PC-3 (cell line): ENCODE measurements at places on chromosomes 6 and 20.

DNA sequence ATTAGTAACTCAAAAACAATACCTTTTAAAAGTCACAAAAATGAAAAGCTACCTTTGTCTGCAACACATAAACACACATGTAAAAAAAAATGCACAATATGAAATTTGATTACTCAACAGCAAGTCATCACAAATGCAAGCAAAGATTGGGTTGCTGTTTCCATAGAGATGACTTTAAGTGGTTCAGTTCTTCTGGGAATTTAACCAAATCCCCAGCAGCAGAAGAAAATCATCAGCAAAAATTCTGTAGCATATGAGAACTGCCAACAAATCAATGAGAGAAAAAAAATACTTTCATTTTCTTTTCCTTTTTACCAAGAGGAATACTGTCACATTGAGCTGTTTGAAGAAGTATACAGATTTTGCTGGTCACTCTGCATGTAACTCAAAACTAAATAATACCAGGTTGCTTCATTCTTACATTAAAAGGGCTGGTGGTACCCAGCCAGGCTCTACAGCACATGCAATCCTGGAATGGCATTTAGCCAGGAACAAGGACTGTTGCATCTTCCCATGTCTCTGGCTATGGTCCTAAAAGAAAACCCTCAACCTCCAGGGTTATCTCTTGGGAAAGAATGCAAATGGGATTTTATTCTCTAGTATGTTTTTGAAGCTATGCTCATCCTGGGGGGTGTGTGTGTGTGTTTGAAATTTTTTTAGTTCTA lies 158.3 kb downstream of the OPRM1 start:
- peak; percentile 66 for DNase-seq

DNA sequence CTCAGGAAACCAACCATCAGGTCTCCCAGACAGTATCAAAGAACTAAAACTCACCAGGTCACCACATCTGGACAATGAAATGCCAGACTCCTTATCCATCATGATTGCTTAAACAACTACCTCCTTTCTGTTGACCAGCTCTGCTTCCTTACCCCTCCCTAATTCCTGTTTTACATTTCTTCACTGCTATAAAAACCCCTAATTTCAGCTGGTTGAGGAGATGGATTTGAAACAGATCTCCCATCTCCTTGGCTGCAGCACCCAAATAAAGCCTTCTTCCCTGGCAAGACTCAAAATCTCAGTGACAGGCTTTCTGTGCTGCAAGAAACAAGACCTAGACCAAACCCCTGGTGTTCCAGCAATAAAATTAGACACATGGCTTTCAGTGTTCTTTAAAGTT lies 40.3 kb downstream of the MYLK4 start:
- no peak for DNase-seq

- no peak for DNase-seq
Measured at GRCh38 chr6:163806755-163807499, 392.4 kb downstream of the QKI start.

- DNase-seq = peak; percentile 68
Measured at GRCh38 chr20:34220561-34220960, 20.7 kb upstream of the ASIP start.

DNA sequence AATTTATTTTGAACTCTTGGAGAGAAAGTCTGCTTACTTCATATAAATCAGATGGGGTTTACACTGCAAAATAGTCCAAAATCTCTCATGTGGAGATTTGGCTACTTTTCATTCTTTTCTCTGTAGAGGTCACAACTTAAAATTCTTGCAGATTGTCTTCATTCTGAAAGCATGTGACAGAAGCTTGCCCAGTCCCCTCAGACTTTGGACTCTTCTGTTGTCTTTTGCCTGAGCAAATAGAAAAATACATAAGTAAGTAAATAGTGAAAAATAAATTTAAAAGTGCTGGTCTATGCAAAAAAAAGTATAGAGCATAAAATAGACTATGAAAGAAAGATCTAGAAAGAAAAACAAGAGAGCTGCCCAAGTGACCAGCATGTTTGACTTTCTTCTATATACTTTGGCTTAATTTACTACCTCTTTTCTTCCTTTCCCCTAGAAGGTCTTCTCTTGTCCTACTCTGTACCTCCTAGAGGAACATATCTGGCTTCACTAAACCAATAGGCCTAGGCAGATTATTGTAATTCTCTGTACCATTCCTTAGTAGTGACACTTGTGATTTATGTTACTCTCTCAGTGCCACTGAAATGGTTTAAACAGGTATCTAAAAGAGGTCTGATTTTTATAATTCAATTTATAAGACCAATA lies 260.9 kb downstream of the TENT5A start:
- no peak for DNase-seq

DNA sequence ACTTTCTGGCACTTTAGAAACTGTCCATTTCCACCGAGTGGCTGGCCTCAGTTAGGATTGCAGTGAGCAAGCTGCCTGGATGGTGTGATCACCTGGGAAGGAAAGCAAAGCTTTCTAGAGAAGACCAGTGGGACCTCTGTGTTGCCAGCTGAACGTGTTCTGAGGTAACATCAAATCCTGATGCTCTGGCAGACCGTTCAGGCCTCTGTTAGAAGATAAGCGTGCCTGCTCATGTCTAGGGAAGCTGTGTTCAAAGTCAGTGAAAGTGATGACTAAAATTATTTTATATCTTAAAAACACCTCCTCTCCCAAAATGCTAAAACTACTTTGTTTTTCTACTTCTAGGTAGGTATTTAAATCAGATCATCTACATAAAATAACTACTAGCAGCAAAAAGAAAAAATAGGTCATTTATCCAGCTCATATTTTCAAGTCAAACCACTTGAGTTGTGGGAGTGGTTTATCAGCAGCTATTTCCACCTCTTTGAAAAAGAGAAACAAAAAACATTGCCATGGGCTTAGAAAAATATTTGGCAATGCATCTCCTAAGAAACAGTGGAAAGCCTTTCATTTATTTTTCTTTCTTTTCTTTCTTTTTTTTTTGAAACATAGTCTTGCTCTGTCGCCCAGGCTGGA lies 54.8 kb downstream of the CEP43 start:
- no peak for DNase-seq

DNA sequence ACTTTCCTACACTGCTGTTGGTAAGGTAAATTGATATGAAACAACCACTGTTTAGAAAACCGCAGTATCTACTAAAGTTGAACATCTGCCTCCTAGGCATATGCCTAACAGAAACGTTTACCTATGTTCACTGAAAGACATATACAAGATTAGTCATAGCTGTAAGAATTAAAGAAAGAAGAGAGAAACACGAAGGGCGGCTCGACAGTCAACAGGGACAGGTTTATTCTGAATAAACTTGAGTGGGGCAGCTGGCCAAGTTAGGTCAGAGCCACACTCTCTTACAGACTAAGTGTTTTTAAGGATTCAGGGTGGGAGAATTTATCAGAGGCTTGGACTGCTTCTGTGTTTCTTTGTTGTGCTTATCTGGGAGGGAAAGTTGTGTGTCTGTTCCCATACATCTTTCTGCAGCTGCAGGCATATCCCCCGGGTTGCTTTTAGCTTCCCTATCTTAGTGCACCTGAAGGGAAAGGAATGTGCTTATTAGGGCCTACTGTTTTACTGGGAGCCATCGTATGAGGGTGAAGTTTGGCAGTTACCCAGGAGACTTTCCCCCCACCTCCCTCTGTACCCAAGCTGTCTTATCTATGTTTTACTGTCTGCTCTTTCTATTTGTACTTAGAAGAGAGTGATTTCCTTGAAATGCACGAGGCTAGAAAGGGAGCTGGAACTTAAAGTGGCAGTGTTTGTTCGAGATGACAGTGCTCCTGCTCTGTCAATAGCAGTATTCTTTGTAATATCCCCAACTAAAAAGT lies 20.4 kb downstream of the PROCR start:
- peak; percentile 88 for DNase-seq

GRCh38 chr20:50215926-50216325 lies 25.3 kb downstream of the CEBPB start:
- no peak for DNase-seq

- DNase-seq = no peak
Measured at GRCh38 chr6:130838250-130838860, 11.1 kb downstream of the SMLR1 start.

DNA sequence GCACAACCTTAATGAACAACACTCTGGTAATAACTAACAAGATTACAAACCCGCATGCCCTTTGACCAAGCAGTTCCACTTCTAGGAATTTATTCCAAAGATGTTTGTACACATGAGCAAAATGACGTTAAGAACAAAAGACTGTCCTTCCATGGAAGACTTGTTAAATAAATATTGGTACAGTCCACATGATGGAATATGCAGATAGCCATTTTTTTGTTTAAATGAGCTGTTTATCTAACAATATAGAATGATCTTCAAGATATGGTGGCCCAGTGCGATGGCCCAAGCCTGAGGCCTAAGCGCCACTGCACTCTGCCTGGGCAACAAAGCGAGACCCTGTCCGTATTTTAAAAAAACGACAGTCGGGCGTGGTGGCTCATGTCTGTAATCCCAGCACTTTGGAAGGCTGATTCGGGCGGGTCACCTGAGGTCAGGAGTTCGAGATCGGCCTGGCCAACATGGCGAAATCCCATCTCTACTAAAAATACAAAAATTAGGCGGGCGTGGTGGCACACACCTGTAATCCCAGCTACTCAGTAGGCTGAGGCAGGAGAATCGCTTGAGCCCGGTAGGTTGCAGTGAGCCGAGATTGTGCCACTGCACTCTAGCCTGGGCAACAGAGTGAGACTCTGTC lies 7.4 kb upstream of the AHCY start:
- DNase-seq = no peak

- DNase-seq = no peak
Measured at GRCh38 chr20:4025679-4026078, 10.3 kb upstream of the RNF24 start.

GRCh38 chr6:113809826-113810225 lies 47.3 kb upstream of the MARCKS start:
- no peak for DNase-seq

DNA sequence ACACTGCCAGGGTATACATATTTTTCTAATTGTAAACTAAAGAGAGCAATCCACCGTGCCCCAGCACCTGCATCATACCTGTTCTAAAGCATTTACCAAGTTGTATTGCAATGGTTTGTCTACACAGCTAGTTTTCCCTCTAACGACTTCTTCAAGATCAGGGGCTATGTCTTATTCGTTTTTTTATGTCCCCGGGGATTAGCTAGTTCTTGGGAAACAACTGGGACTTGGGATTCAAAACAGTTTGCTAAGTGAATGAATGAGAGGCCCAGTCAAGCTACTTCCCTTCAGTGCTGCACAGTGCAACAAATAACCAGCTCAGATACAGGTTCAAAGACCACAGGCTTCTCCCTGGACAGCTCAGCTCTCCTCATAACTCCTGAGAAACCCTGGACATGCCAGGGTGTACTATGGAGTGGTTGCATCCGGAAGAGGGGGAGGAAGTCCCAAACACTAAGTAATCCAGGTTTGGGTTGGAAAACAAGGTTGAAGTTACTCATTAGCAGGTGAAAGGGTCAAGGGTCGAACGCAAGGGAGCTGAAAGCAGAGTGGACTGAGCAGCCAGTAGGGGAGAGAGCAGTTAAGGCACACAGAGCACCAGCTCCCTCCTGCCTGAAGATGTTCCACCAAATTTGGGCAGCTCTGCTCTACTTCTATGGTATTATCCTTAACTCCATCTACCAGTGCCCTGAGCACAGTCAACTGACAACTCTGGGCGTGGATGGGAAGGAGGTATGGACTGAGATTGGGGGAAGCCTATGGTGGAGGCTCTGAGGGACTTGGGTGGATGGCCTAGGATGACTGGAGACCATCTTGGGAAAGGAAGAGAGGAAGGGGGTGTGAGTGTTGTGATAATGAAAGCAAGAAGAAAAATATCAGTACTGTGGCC lies at the start of gene APOM:
Gene APOM (plus strand): TSS at position 546 of the 889 bp plus-strand sequence. CDS start 73 bp downstream, at position 619.
- DNase-seq = no peak

DNA sequence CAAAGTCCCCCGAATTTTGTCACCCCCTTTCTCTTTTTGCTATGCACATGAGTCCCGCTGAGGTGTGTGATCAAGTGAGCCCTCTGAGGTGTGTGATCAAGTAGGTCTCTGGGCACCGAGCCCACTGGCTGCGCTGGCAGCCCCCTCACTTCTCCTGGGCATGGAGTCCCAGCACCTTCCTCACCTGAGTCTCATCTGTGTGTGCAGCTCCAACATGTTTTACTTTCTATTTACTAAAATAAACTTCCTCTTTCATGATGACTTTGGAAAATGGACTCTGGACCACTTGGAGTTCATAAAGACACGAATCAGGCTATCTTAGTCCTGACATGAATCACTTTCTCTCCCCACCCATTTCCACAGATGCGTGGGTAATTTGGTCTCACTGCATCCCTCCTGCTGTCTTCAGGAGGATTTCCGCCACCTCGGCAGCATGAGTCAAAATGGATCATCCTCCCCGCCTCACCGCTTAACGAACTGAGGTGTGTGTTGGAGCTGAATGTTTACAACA lies 39.8 kb downstream of the PRDM1 start:
- no peak for DNase-seq

- no peak for DNase-seq
Measured at GRCh38 chr20:31903627-31904386, 33.4 kb downstream of the TTLL9 start.

- DNase-seq = no peak
Measured at GRCh38 chr20:2900845-2901592, 27.7 kb downstream of the PTPRA start.

- no peak for DNase-seq
Measured at GRCh38 chr6:47197682-47198640, 111.7 kb downstream of the TNFRSF21 start.

GRCh38 chr6:163748886-163749285 lies 334.4 kb downstream of the QKI start:
- DNase-seq = no peak

- DNase-seq = peak; percentile 77
Measured at GRCh38 chr6:43669922-43670622, 17.5 kb downstream of the MRPS18A start.

GRCh38 chr20:53048387-53048786 lies 76.2 kb downstream of the TSHZ2 start:
- no peak for DNase-seq

DNA sequence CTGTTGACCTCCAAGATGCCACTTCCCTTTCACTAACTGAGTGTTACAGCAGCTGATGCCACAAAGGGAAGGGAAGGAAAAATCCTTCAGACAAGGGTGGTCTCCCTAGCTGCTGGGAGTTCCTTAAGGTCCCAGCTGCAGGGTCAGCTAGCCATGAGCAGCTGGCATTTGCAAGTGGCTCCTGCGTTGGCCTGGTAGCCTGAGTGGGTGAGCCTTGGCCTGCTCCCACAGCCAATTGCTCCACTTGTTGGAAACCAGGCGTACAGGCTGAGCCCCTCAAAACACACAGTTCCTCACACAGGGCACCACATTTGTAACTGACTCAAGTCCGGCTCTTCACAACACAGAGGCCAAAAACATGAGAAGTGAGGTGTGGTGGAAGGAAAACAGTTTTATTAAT lies 16.7 kb downstream of the TTK start:
- DNase-seq = no peak

- DNase-seq = peak; percentile 94
Measured at GRCh38 chr6:44674226-44675155, 287.0 kb downstream of the CDC5L start.

- DNase-seq = no peak
Measured at GRCh38 chr6:156599366-156599765, 177.8 kb upstream of the ARID1B start.

DNA sequence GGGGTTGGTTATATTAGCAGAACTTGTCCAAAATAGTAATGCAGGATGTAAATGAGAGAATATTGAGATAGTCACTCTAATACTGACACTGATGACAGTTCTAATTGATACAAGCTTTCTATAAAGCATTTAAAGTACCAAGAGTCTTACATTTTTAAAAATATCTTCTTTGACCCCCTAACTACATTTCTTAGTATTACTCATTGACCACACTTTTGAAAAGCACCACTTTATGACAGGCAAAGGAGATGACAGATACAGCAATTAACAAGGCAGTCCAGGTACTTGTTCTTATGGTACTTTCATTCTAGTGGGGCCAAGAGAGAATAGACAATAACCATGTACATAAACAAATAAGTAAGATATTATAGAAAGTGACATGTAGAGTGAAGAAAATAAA lies 139.4 kb upstream of the EYA4 start:
- peak; percentile 57 for DNase-seq
